ENCODE measurements at places on chromosomes 11 and 22. TPM values are rescaled to one million over a fixed set of nuclear protein-coding genes. Genes with fewer than 3 reads are reported as not detected.

DNA sequence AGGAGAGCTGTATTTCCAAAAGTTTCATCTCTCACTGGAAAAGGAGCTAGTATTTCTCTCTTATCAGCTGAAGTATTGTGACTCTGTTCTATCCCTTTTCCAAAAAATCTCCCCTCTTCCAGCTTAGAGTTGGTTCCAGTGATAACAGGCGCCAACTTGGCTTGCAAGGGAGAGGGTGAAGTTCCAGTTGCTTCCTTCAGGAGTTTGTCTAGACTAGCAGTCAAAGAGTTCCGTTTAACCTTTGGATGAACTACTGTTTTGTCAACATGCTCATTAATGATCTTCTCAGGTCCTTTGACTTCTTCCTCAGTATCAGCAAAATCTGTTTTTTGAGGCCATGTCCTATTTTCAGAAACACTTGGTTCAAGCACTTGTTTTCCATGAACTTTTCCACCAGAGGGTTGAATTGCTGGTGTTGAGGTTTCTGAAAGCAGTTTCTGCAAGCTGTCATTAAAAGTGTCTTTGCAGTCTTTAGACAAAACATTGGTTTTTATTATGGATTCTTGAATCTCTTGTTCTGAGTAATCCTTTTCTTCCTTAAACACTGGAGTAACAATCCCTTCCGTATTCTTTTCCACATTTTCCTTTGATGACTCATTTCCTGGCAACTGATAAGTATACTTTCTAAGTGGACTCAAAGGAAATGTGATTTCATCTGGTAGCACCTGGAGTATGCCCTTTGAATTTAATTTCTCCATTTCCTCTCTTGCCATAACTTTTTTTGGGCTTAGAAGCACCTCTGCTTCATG, 39.7 kb upstream of the CCDC89 start:
- DNase-seq, result no peak

The SAA4 gene
- not detected for total RNA-seq

The PIK3IP1 gene
- total RNA-seq, result 3.6 TPM

GRCh38 chr11:134207538-134208239, 16.1 kb downstream of the NCAPD3 start:
- no peak for DNase-seq

DNA sequence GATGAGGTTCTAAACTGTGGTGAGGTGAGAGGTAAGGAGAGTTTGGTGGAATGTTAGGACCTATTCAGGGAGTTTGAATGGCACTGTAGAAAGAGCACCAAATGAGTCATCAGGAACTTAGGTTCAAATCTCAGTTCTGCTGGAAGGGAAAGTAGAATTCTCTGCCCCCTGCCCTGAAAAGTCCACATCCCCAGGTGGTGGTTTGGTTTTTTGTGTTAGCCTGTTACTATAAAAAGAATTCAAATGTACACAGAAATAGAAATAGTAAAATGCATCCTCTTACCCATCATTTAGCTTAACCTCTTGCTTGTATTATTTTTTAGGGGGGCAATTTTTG, 20.2 kb downstream of the PPFIBP2 start:
- no peak for DNase-seq

- peak; percentile 62 for DNase-seq
Observed at GRCh38 chr22:44046485-44047141, 22.5 kb downstream of the PARVB start.

DNA sequence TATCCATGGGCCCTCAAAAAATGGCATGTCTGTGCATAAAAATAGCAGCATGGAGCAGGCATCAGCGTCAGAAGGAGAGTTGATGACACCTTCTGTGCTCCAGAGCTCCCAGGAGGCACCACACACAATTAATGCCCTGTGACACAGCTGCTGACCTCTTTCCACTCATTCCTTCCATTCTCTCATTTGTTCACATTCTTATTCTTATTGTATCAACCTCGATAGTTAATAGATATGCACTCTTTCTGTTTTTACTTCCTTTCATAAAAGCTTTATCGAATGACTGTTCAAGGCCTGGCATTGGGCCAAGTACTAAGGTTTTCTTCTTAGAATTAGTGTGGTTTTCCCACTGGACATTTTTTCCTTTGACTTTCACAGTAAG, 266.0 kb upstream of the MTNR1B start:
- DNase-seq, result no peak

The RASL10A gene
- total RNA-seq, result 2.6 TPM

The SCUBE1 gene
- 0.34 TPM for total RNA-seq

DNA sequence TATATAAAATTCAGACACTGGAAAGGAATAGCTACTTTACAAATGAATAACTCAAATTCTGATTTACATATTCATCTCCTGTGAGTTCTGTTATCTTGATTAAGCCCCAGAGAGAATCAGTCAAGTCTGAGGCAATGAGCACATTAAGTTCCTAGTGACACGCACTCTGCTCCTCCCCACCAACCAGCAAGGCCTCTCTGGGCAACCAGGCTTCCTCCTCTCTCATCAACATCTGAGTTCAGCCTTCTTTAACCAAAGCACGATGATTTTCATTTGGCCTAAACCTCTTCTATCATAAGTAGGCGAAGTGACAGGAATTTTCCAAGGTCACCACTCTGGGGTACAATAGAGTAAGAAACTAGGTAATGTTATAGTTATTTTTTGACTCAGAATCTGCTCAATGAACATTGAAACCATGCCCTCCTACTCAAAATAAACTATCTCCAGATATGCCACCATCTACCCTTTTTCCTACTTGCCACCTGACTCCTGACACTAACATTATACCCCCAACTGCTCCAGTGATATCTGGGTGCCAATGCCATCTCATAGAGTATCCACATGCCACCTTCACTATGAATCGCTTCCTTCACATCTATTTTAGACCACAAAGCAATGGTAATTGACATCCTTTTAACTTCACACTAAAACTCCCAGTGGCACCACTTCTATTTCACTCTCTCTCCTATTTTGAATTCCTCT, 114.8 kb downstream of the FAM76B start:
- DNase-seq, result no peak

- DNase-seq, result no peak
Observed at GRCh38 chr11:17986711-17987220, 26.1 kb downstream of the SERGEF start.

DNA sequence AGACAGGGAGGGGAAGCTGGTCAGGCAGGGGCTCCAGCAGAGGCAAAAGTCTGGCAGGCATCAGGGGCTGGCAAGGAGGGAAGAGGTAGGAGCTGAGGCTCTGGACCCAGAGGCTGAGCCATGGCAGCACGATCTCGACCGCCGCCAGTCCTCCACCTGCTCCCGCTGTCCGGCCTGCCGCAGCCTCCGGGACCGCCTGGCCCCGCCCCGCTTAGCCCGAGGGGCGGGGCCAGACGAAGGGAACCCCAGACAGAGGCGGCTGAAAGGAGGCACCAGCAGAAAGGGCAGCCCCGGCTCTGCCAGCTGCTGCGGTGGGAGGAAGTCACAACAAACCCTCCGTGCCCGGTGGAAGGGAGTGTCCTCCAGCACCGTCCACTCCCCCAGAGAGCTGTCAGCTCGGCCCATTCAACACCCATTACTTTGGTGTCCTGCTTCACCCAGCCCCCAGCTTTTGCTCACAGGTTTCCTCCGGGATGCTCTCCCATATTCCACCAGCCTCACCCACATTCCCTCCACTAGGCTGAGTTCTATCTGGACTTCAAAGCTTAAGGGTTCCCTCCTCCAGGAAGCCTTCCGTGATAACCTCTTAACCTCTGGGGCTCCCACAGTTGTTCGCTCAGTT, at the start of gene MFNG:
Gene MFNG, minus strand, starts transcription at position 161 of the 622 bp plus-strand sequence. CDS start 207 bp downstream, outside the sequence.
- peak; percentile 66 for DNase-seq

DNA sequence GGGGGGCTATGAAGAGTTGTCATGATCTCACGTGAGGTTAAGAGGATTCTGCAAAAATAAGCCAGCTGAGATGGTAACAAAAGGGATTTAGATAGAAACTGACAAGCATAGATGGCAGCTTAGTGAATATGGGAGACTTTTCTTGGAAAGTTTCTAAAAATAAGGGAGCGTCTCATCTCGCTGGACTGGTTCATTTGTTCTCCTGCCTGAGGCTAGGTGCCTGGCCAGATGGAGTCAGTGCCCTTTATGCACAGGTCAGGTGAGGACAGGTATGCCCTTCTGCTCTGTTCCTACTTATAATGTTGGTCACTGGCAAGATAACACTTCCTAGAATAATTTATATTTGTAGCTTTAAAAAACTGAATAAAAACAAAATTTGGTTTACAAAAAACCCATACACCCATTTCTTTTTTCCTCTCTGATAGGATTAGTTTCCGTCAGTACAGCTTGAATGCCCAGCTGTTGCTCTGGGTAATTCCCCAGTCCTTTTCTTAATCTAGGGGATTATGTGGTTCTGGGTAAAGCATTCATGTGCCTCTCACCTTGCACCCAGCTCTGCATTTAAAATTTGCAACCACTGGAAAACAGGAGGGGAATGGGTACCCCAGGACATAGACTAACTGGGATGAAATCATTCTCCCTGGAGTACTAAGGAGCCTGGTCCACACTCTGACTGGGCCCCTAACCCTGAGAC, 90.0 kb downstream of the AMOTL1 start:
- DNase-seq, result no peak

DNA sequence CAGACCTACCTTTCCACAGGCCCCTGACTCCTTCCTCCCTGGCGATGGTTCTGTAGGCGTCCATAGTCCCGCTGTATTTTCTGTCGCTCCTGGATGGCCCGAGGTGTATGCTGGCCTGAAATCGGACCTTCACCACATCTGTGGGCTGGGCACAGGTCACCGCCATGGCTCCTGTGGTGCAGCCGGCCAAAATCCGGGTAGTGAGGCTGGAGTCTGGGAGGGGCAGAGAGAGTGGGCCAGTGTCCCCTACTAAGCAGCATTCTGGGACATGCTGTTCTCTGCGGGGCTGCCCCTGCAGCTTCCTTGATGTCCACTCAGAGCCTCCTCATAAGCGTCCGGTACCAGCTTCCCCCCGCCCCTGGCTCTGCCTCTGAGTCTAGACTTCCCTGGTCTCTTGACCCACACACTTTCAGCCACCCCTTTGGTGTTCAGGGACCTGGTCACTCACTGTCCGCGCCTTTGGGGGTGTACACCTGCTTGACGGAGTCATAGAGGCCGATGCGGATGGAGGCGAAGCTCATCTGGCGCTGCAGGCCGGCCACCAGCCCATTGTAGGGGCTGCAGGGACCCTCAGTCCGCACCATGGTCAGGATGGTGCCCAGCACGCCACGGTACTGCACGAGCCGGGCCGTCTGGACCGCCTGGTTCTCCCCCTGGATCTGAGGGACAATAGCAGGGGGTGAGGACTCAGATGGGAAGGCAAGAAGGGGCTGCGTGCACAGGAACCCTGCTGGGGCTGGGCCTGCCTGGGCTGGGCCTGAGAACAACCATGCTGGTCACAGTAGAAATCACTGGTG, 3.0 kb downstream of the UCP3 start:
- DNase-seq, result no peak

GRCh38 chr11:32184723-32185376, 94.0 kb downstream of the RCN1 start:
- no peak for DNase-seq

DNA sequence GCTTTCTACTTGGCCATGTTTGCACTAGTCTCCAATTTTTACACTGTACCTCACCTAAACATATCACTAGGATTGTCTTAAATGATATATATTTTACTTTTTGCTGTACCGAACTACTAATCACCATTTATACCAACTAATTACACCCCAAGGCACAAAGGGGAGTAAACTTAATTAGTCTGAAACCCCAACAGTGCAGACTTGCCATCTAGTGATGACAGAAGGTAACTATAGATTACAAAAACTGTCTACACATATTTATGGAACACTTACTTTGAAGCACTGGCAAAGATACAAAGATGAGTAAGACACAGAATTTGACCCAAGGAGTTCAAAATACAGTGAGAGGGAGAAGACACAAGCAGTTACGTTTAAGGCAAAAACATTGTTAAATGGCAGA, 139.7 kb downstream of the CNTN5 start:
- no peak for DNase-seq

- DNase-seq, result no peak
Observed at GRCh38 chr11:130999992-131000770, 83.9 kb upstream of the SNX19 start.

GRCh38 chr11:124951341-124951740, 2.7 kb upstream of the CCDC15 start:
- DNase-seq, result no peak

- no peak for DNase-seq
Observed at GRCh38 chr11:13040969-13041561, 31.9 kb downstream of the RASSF10 start.

DNA sequence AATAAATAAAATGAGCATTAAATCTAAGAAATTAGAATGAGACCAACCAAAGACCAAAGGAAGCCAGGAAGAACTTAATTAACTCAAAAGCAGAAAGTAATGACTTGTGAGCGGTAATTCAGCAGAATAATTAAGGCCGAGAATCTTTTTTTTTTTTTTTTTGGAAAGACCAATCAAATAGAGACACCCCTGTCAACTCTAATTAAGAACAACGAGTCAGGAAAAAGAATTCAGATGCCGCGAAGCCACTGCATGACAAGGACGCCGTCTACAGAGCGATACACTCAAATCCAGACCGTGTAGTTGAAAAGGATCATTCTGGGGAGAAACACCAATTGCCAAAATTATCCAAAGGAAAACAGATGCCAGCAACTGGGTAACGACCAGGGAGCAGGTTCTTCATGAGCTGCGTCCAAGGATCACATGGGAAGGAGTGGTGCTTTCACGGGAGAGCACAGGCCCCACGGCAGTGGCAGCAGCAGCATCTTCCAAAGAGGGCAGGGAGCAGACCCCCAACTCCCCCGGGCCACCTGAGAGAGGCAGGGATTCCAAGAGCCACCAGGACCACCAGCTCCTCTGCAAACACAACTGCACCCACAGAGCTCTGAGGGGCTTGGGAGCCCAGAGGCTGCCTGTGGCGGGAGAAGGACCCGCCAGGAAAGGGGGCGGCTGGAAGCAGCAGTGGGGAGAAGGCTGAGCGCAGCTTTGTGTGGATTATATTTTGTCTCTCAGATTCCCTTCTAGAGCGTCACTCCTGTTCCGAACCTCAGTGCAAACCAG, 469.8 kb downstream of the BRD1 start:
- no peak for DNase-seq

The DDTL gene
- 3.3 TPM for total RNA-seq

DNA sequence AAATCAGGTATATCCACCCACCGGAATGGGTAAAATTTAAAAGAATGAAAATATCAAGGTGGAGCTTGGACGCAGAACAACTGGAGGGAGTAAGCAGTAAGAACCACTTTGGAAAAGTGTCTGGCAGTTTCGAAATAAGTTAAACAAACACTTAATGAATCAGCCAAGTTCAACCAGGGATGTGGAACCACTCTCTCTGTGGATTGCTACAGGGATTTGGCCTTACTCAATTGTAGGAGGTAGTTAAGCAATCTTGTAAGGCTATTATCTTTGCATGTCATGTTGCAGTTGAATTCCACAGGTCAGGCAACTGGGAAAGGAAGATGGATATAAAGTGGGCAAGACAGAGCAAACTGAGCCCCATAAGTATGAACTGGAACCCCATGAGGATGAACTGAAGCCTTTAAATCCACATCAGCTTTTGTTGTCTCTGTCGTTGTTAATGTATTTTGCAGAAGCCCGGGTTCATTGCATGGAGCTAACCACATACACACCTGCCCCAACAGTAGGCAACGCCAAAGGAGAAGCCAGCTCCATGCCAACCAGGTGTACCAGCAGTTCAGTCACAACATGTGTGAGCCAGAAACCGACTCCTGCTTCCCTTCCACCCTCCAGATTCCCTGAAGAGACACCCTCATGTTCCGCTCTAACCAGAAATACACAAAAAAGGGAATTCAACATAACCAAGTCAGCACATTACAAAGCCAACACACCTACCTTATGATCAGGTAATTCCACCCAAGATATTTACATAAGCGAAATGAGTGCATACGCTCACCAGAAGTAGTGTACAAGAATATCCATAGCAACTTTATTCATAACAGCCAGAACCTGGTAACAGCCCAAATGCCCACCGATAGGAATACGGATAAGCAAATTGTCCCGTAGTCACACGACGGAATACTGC, 8.0 kb upstream of the SLC43A3 start:
- no peak for DNase-seq

The OR51B4 gene
- total RNA-seq, result not detected
